Body of pancreas (tissue), 4 donors: ENCODE measurements at places on chromosomes 7 and 10. TPM values are rescaled to one million over a fixed set of nuclear protein-coding genes. Genes with fewer than 3 reads are reported as not detected.

ATOH7 gene
- total RNA-seq = not detected

DNA sequence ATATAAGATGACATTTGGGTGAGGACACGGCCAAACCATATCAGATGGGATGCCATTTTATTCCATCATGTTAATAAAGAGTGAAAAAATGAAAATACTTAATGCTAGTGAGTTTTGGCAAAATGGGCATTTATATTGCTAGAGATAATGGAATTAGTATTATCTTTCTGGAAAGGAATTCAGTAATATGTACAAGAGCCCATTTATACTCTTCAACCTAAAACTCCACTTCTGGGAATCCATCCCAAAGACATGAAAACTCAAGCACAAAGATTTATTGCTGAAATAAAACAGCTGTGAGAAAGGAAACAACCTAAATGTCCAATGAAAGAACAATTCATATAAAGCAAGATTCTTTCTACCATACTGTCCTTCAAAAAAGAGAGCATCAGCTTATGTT lies 96.0 kb upstream of the TMEM168 start:
- no peak for DNase-seq
- no peak overlapping the region for H3K27ac ChIP-seq
- no peaks in the 10 kb centered on the region for H3K36me3 ChIP-seq
- peaks cover 5% of the 10 kb centered on the region for H3K4me1 ChIP-seq
- H3K27me3 ChIP-seq = no peaks in the 10 kb centered on the region
- H3K4me3 ChIP-seq = no peak overlapping the region

DNA sequence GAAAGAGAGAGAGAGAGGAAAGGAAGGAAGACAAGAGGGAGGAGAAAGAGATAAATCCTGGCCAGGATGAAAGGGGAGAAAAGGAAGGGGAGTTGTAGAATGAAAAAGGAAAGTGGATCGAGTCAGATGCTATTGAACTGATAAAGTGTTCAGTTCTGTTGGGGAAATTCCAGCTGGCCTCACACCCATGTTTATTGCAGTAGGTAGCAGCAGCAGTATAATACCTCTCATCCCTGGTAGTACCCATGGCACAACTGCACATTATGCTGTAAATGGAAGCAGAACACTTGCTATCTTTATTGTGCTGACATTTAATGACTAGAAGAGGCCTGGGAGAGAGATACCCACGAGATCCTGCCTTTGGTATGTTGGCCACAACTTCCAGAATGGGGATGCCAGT lies 178.1 kb downstream of the EVX1 start:
- H3K36me3 ChIP-seq = no peaks in the 10 kb centered on the region
- H3K27me3 ChIP-seq = no peaks in the 10 kb centered on the region
- no peak overlapping the region for H3K4me3 ChIP-seq
- H3K27ac ChIP-seq = no peak overlapping the region

DNA sequence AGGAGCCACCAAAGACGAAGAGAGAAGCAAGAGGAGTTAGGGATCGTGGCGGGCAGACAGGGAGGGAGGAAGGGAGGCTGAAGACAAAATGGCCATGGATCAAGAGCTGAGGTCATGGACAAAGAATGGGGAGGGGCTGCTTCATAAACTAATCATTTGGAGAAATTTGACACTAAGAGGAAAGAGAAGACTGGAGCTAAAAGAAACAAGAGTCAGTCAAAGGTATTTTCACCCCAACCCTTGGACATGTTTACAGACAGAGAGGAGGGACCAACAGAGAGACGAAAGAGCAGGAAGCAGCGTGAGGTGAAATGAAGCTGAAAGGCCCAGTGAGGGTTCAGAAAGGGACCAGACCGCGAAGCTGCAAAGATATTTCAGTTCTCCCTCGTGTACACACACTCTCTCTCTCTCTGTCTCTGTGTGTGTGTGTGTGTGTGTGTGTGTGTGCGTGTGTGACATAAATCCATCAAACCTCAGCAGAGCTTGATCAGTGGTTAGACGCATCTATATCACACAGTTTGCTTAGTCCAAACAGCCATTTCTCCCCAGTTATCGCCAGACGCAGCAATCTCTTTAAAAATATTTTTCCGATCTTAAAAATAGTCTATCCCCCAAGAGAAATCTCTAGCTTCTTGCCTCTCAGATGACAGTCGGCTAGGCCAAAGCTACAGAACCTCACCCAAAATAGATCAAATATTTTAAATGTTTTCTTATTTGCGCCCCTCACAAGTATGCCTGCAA lies 12.5 kb upstream of the CALD1 start:
- no peaks in the 10 kb centered on the region for H3K27me3 ChIP-seq
- no peaks in the 10 kb centered on the region for H3K4me1 ChIP-seq
- H3K4me3 ChIP-seq = no peak overlapping the region
- no peak for DNase-seq
- no peak overlapping the region for H3K27ac ChIP-seq
- no peaks in the 10 kb centered on the region for H3K36me3 ChIP-seq
